GM03348 (cell line): ENCODE measurements at places on chromosomes 7 and 10.

- peak; percentile 28 for DNase-seq
Measured at GRCh38 chr7:40793132-40793531, 658.3 kb downstream of the SUGCT start.

DNA sequence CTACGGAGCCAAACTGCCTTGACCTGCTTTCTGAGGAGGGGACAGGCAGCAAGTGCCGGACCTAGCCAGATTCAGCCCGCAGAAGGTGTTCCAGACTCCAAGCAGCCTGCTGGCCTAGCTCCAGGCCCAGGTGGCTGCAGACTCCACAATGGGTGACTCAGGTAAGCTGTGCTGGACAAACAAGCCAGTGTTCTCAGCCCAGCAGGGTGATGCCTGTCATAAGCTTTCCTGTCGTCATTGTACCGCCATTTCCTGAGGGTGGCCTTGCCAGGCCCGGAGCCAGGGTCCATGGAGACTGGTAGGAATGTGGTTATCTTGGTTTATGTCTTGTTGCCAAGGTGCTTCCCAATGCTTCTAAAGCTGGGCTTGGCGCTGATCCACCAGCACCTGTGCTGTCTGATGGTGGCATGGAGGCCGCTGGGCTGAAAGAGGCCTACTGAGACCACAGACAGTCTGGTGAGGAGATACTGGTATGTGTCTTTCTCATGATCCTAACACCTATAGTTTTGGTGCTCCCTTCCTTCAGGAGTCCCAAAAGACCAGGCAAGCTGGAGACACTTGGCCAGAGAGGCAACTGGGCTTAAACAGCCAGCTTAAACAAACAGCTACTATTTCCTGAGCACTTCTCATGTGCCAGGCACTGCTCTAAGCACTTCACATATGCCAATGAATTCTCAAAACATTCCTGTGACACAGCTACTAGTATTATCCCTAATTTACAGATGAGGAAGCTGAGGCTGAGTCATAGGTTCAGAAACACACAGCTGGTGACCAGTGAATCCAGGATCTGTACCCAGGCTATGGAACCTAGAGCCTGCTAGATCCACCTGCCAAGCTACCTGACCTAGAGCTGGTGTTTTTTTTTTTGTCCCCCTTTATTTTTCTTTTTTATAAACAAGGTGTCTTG lies 42.0 kb downstream of the ZC3HC1 start:
- DNase-seq = no peak

DNA sequence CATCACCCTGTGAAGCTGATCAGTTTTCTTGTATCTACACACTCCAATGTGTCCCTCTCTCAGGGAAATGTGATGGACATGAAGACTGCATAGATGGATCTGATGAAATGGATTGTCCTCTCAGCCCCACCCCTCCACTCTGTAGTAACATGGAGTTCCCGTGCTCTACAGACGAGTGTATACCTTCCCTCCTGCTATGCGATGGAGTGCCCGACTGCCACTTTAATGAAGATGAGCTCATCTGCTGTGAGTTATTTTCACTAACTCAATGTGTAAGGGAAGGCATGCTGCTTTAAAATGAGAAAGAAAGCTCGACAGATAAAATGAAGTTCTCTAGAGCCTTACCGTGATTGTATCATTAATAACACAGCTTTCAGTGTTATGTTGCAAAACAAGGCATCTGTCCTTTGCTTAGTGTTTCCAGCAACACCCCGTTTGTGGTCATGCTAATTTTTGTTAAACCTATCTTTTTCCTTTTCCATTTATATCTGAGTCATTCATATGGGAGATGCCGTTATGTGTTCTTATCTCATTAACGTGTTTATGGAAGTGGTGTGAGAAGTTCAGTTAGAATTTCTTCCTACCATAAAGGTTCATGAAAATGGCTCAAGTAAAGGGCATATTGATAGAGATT lies 220.9 kb upstream of the PLXDC2 start:
- DNase-seq = no peak

DNA sequence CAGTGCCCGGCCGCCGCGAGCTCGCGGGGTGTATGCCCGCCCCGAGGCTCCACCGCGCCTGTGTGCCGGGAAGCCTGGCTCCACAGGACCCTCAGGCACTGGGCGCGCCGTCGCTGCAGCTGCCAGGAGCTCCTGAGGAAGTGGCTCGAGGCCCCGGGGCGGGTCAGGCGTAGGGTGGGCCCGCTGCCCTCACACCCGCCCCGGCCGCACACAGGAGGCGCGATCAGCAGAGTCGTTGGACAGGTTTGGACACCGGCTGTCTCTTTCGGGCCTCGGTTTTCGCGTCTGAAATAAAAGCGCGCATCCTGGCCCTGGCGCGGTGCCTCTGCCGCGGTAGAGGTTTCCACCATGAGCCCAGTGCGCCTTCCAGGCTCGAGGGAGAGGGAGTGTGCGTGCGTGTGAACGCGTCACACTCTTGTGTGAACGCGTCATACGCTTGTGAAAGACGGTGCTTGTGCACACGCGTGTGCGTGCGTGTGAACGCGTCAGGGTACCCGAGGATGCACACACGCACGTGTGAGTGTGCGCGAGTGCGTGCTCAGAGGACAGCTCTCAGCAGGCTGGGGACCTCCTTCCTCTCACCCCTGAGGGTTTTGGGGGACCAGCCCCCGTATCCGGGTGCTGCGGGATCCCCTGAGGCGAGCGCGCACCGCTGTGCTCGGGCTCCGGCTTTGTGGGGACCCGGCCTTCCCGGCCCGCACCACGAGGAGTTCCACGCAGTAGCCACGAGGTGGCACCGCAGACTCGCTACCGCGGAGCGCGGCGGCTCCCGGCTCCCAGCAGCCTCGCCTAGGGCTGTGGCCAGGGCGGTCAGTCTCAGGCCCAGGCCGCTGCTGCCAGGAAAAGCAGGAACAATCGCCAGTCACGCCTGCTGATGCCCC lies 83.8 kb downstream of the BMS1 start:
- peak; percentile 95 for DNase-seq

GRCh38 chr7:127950233-127950935 lies 80.9 kb downstream of the LRRC4 start:
- no peak for DNase-seq

DNA sequence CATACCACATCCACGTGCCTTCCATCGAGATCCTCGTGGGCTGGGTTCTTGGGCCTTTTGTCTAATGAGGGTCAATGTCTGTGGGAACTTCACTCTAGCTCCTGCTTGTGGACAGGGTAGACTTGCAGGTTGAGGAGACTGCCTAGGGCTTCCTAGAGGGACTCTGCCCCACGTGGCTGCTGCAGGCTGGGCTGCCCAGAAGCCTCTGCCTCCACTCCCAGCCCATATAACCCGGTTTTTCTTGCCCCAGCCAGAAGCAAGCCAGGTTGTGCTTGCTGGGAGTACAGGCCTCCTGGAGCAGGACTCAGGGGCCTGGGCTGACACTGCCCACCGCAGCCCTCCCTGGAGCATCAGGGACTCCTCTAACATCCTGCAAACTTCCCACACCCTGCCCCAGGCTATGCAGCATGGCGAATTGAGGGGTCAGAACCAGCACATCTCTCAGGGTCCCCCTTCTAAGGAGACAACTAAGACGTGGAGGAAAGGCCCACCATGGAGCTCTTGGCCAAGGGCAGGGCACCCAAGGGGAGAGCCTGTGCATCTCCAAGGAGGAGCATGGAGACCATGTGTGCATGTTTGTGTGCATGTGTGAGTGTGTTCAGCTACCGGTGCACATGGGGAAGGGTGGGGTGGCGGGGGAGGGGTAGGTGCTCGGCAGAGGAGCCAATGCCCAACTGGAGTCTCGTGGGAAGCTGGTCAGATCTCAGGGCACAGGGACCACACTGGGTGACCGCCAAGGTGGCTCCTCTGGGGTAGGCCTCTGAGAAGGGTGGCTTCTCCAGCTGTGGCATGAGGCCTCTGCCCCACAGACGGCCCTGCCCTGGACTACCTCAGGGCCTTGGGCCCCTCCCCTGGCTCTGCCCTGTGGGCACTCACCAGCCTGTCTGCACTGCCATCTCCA lies 62.6 kb downstream of the RASGEF1A start:
- no peak for DNase-seq

DNA sequence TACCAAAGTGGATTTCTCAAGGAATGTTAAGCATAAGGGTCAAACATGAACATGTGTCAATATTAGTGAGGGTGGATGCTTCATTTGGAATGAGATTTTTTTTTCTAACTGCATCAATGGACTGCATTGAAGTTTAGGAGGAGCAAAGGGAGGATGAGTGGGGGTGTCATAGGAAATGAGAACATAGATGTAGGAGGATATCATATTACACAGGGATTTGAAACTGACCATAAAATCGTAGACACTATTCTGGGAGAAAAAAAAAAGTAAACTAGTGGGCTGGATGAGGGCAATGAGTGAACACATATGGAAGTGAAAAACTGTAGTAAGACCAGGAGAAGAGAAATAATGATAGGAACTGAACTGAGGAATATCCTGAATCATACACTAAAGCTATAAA lies 109.4 kb downstream of the SEMA3A start:
- peak; percentile 16 for DNase-seq

GRCh38 chr10:97210543-97210960 lies 24.8 kb upstream of the SLIT1 start:
- DNase-seq = peak; percentile 84

DNA sequence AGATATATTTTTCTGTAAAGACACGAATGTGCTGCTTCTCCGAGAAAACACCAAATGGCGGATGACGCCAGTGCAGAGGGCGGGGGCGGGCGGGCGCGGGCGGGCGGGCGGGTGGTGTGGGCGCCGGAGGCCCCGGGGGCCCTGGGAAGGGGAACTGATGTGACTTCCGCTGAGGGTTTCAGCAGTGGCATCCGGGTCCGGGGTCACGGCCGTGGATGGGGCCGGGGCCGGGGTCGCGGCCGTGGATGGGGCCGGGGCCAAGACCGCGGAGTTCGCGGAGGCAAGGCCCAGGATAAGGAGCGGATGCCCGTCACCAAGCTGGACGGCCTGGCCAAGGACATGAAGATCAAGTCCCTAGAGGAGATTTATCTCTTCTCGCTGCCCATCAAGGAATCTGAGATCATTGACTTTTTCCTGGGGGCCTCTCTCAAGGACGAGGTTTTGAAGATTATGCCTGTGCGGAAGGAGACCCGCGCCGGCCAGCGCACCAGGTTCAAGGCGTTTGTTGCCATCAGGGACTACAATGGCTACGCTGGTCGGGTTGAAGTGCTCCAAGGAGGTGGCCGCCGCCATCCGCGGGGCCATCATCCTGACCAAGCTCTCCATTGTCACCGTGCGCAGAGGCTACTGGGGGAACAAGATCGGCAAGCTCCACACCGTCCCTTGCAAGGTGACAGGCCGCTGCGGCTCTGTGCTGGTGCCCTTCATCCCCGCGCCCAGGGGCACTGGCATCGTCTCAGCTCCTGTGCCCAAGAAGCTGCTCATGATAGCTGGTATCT lies 20.3 kb upstream of the IGF2BP3 start:
- DNase-seq = peak; percentile 64

DNA sequence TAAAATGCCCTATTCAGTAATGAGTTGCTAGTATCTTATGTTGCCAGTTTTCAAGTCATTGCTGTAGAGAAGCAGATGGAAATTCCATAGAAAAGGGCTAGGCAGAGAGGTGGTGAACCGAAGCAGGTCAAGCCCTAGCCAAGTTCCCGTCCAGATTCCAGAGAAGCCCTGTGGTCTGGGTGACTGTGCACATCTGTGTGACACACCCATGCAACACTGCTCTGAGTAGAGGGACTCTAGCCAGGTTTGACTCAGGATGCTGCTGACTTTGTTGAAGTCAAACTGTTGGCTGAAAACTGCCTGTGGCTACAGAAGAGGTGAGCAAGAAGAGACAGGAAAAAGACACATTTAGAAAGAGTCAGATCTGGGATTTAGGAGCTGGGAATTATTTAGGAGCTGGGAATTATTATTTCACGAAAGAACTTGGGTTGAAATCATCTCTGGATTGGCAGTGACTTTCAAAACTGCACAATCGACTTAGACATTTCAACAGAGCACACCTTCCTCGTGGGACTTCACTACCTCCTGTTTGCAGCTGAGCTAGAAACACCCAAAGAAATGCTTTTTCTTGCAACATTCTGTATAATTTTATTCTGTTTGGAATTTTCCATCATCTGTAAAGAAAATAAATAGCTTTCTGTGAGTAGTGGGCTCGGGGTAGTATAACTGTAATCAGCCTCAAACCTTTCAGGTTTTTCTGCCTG lies 149.1 kb upstream of the PRKCQ start:
- DNase-seq = peak; percentile 71

DNA sequence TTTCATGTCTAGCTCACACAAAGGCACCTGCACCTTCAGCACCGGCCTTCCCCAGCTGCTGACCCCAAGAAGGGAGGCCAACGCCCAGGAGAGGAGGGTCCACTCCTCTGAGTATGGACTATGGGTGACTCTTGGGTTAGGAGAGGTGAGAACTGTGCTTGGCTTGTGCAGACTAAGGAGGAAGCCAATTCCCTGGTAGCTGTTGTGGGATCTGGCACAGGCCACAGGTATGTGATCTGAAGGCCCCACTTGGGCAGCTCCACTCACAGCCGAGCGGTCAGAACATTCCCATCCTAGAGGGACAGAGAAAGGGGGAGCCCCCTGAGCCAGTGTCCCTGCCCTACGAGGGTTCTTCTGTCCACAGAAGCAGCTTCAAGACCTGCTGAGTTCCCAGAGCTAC lies 52.8 kb upstream of the FIGNL1 start:
- DNase-seq = no peak

GRCh38 chr7:66207540-66207939 lies 2.4 kb downstream of the TPST1 start:
- DNase-seq = no peak

DNA sequence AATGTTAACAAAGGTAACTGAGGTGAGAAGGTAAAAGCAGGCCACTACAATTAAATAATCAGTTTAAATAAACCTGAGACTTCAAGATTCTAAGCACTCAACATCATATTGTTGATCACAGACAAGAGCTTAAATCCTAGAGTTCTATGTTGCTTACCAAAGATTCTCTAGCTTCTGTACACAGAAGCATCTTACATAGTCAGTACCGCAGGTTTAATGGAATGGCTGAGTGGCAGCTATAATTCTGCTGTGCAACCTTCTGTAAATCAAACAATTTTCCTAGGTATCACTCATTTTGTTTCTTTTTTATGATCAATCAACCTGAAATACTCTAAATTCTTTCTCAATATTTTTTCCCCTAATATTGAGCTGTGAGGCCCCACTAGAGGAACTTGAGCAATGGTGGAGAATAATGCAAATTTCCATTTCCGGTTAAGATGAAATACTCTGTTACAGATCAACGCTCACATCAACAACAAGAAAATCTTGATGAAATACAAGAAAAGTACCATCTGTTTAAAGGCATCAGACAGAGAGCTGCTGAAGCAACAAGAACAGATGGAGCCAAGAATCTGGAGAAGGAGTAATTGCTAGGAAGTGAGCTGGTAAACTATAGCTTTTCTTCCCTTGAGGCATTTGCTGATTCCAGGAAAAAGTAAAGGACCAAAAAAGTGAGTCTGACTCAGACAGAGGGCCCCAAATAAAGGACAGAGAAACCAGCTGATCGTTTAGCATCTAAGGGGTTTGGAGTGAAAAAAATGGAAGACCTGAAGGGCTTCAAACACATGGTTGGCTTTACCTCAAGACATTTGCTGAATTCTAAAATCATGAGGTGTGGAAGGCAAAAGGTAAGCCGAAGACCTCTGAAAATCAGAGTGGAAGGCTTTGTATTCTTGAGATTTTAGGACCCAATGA lies 22.6 kb downstream of the PNPLA8 start:
- DNase-seq = peak; percentile 13
